ENCODE measurements at places on chromosomes 2 and 18.

GRCh38 chr2:84640411-84640810 lies 124.1 kb downstream of the DNAH6 start:
- DNase-seq = no peak

- no peak for DNase-seq
These were observed 16.4 kb upstream of the NMS start for GRCh38 chr2:100453853-100454252.

GRCh38 chr2:216551234-216552068 lies 52.8 kb downstream of the RPL37A start:
- no peak for DNase-seq

- no peak for DNase-seq
These were observed 667.3 kb upstream of the CRIM1 start for GRCh38 chr2:35688309-35688708.

DNA sequence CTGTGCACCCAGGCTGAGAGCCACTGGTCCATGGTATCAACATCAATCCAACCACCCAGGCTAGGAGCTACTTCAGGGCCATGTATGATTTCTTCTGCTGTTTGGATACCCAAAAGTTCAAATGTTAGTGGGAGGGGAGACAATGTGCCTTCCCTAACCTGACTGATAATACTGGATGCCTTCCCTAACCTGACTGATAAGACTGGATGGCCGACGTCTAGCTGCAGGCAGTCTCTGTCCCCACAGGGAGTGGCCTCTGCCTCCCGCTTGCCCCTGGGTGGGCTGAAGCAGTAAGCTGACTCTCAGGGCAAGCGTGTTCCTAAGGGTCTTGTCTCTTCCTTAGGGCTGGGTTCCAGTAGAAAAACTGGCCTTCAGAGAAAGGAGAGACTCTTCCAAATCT lies 65.8 kb downstream of the ZAP70 start:
- no peak for DNase-seq

GRCh38 chr2:195575016-195575415 lies 82.0 kb upstream of the SLC39A10 start:
- no peak for DNase-seq

DNA sequence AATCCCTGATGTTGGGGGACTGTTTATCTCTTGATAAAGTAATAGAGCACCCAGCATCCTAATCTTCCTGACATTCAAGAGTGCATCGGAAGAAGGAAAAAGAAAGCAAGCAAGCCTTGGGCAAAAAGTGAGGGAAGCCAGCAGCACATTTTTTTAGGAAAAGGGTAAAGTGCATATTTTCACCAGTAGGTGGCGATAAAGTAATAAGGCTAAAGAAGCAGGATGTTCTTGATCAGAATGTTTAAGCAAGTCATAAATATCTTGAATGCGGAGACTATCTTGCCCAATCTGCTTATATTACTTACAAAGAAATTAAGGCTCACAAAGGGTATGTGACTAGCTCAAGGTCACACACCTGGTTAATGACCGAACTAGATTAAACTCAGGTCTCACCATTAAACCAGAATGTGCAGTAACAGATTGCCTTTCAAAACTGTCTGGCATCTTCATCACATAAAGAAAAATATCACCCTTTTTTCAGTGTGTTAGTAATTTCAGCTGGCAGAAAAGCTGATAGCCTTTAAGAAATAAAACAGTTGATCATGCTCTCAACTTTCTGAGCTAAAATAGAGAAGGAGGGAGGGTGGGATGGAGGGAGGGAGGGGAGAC lies 83.8 kb downstream of the VIT start:
- DNase-seq = peak; percentile 43

DNA sequence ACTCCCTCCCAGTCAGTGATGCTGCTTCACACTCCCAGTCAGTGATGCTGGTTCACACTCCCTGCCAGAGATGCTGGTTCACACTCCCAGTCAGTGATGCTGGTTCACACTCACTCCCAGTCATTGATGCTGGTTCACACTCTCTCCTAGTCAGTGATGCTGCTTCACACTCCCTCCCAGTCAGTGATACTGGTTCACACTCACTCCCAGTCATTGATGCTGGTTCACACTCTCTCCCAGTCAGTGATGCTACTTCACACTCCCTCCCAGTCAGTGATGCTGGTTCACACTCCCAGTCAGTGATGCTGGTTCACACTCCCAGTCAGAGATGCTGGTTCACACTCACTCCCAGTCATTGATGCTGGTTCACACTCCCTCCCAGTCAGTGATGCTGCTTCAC lies 34.3 kb upstream of the KCNG2 start:
- no peak for DNase-seq

DNA sequence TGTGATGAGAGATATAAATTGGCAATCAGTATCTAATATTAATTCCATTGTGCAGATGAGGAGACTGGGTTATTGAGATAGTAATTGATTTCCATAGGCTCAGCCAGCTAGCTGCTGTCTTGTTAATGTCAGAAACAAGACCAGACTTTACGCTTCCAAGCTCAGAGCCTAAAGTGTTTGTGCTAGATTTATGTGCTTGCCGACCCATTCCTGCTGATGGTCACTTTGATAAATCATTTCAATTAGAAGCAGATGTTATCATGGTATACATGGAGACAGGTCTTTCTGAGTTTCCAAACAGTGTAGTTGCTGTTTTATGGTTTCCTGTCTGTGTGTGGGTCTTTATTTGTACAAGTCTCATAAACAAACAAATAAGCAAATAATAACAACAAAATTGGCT lies 92.8 kb downstream of the AQP4 start:
- DNase-seq = no peak

GRCh38 chr2:132690664-132691303 lies 20.8 kb upstream of the LYPD1 start:
- DNase-seq = no peak

DNA sequence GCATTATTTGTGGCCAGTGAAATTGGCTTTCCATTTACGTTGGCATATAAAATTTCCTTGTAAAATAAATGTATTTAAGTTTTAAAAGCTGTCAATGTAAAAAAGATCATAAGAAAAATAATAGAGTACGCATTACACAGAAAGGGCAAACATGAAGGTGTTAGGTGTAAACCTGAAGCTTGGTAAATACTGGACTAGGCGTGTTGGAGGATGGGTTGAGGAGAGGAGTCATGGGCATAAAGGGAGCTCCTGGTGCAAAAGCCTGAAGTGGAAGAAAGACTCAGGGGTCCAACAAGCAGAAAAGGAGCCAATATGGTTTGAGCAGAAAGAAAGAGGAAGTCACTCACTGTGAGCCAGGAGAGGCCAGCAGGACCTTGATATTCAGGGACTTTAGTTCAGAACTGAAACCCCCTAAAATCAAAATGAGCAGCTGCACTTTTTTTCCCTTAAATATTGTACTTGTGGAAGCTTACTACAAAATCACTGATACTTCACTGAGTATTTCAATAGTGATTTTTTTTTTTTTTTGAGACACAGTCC lies 24.4 kb downstream of the SP5 start:
- no peak for DNase-seq

DNA sequence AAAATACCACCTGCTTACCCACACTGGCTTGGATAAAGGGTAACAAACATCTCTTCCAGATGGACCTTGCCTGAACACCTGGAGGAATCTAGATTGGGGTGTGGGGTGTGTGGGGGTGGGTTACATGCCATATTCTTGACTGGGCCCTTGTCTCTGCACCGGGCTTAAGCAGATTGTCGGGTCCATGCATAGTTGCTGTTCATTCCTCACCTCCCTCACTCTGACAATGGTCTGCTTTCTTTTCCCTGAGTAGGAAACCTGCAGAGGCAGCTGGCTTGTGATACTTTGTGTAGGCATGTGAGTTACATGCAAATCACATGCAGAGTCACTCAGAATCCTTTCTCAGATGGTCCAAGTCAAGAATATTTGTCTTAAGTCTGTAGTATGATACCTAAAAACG lies 112.8 kb upstream of the GLS start:
- DNase-seq = no peak

DNA sequence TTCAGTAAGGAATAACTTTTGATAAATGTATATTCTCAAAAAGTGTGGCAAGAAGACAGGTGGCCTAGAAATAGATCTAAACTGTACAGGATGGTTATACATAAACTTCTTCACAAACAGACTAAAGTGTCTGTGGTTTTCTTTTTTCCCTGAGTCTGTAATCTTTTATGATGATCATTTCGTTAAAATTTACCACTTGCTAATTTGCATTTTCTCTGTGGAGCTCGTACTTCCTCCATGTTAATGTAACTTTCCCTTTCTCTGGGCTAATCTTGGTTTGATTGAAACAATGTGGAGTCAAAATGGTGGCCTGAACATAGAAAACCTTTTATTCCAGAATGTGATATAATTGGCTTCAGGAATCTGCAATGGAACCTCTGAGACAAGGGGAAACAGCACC lies 166.2 kb downstream of the FTCDNL1 start:
- no peak for DNase-seq

DNA sequence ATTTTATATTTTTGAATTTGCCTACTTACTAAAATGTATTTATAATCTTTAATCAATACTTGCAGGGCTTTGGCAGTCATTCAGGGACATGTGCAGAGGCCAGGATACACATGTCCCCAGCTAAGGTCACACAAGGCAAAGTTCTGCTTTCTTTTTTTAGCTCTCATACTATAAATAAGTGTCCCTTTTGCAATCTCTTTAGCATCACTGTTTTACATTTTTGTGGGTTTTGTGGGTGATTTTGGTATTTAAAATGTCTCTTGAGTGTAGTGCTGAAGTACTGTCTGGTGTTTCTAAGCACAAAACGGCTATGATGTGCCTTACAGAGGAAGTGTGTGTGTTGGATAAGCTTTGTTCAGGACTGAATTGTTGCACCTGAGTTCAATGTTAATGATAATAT lies 309.0 kb upstream of the GULP1 start:
- peak; percentile 83 for DNase-seq

- no peak for DNase-seq
These were observed 4.3 kb downstream of the ITGAV start for GRCh38 chr2:186594001-186594722.

DNA sequence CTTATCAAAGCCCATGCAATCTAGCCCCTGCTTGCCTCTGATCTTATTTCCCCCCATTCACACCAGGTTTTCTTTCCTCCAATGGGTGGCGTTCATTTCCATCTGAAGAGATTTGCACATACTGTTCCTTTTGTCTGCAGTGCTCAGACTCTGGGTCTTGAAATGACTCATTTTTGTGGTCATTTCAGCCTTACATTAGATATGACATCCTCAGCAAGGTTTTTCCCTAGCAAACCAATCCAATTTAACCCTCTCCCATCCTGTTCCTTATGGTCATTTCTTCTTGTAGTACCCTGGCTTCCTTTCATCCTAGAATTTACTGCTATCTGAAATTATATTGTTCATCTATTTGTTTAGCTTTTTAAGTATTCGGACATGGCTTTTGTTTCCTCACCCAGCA lies 42.5 kb upstream of the SCN1A start:
- no peak for DNase-seq

DNA sequence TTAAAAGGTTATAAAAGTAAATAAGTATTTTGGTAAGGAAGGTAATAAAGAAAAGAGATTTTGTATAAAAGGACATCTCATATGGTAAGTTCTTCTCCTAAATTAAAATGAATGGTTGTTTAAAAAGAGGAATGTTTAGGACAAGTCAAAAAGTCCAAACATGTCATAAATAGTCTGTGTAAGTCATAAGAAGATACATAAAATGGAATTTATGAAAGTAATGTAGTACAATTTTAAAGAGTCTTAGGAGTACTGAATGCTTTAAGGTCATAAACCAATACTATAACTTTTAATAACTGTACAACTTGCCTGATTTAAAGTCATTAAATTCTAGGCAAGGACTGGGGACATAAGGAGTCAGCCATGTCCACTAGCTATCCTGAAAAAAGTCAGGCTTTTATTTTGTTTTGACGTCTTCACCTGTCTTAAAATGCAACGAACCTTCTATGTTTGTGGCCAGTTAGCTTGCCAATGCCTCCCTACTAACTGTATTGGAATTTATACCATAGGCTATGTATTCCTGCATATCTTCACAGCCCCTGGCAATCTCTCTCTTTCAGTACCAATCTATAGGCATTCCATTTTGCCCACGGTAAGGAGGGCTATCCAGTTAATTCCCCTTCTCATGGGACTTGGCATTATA lies 312.3 kb upstream of the LRRTM4 start:
- DNase-seq = no peak

DNA sequence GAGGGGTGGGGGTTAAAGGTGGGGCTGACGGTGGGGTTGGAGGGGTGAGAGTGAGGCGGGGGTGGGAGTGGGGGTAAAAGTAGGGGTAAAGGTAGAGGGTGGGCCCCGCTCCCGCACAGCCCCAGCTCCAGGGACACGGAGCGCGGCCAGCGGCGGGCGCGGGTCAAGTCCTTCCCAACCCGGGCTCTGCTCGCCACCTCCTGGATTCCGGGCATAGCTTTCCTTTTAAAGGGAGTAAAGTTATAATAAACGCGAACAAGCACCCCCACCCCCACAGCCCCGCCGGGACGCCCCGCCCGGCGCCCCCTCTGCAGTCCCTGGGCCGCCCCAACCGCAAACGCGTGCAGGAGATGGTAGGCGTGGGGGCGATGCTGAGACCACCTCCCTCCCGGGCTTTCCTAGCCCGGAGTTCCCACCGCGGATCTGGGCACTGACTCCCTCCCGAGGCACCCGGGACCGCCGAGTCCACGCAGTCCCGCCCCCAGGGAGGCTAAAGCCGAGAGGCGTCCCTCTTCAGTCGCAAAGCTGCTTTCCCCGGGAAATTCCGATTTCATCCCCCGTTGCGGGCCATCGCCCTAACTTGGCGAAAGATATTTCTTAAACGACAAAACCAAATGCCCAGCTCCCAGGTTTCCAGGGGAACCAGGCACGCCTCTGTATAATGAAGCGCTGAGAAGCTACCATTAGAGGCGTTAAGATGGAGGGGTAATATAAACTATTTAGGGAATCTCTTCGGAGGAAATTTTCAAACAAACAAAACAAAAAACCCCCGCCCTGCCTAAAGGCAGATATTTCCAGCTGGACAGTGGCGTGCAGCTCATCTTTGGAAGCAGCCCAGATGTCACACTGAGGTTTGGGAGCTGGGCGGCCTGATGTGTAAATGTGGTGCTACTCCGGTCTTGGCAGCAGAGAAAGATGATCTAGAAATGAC lies at the start of gene LIMS2:
Gene LIMS2 (minus strand): TSS at position 200 of the 931 bp plus-strand sequence. CDS start 506 bp downstream, outside the sequence.
- DNase-seq = no peak

GRCh38 chr2:30095402-30095801 lies 51.4 kb upstream of the YPEL5 start:
- DNase-seq = no peak

- DNase-seq = no peak
These were observed 136.6 kb upstream of the SEC11C start for GRCh38 chr18:59002974-59003594.

- no peak for DNase-seq
These were observed 79.6 kb downstream of the RTP5 start for GRCh38 chr2:241948901-241949735.

All from fibroblast of skin of left quadriceps (primary cell).